GM04504 (cell line): ENCODE measurements at places on chromosomes 12 and 14.

DNA sequence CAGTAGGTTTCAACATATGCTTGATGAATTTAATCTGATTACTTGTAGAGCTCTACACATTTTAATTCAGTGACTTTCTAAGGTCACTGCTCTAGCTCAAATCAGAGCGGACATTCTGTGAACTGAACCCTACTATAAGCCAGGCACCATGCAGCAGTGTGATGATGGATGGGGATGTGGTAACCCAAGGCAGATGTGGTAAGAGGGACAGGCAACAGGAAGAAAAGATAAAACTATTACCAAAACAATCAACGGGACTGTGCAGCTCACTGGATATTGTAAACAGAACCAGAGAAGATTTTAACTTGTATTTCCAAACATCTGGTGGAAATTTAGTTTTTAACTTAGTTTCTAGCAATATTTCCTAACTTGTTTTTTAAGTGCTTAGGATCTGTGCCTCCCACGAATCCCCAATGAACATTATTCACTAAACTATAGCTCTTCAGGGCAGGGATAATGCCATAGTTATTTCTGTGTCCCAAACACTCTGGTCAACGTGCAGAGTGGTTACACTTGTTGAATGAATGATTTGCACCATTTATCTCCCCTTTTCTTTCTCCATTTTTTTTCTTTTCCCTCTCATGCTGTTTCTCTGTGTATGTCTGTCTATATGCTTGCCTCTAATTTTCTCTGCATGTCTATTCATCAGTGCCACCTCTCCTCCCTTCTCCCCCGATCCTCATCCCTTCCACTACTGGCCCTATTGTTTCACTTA is 3.0 kb downstream of the ERO1A start:
- DNase-seq, result peak; percentile 40

- DNase-seq, result peak; percentile 63
These were observed 210.2 kb downstream of the PTPRO start for GRCh38 chr12:15532364-15532977.

DNA sequence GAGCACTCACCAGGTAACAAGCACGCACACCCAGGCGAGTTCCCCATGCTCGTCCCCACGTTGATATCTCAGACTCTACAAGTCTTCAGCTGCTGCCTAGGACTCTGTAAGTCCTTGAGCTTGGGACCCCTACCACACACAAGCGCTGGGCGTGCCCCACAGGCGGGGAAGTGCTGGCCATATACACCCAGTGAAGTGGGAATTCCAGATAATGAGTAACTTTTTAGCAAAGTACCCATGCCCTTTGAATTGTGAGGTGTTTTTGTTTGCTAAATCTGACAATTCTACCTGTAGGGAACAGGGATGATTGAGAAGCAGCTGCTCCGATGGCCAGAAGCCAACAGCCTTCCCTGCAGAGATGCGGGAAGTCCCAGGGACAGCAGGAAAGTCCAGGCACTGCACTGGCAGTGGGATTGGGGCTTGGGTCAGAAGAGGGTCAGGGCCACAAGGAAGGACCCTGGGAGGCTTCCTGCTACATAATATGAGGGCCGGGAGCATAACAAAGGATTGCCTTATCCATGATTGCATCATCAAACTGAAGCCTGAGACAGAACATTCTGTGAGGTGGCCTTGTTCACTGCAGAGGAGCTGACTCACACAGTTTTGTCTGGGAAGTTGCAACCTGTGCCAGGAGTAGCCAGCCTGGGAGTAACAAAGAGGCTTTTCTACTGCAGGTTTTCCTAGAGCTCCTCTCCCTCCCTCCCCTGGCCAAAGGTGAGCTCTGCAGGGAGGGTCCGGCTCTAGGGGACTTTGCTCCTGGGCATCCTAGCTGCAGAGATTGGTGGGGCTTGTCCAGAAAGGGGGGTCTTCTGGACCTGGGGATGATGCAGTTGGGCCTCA is 13.2 kb upstream of the SERPINA3 start:
- DNase-seq, result peak; percentile 87

DNA sequence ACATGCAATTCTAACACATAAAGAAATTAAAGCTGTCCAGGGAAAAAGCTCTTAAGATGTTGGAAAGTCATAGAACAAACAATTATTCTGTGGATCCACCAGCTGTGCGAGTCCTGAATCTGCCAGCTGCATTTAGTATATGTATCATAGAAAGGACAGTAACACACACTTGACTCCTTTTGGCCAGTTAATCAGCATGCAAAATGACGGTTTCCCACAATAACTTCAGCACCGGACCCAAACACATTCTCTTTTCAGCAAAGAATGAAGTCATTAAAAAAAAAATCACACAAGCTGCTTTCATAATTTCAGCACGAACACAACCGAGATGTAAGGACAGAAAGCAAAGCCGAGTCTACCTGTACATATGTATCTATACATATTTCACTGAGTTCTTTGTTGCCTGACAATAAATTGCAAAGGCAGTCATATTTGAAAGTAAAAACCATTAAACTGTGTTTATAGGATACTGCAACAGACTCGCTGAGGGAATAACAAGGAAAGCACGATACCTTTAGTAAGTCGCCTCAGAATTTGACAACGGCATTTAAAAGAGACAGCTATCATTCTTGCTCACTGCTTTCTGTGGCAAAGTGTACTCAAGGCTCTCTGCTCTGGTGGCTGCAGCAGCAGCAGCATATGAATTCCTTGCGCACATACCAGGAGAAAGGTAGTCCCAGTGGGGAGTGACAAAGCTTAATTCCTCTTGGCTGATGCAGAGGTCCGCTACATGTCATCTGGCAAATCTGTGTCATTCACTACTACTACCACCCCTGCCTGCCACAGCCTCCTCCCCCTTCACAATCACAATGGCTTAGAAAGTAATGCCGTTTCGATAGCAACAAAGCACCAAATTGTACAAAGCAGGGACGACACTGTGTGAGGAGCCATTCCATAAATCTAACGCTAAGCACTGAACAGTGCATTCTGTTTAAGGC is at the start of gene GRIP1:
GRIP1 (minus strand) TSS at position 739 of the 938 bp plus-strand sequence; CDS start at position 567, 172 bp downstream.
- no peak for DNase-seq

DNA sequence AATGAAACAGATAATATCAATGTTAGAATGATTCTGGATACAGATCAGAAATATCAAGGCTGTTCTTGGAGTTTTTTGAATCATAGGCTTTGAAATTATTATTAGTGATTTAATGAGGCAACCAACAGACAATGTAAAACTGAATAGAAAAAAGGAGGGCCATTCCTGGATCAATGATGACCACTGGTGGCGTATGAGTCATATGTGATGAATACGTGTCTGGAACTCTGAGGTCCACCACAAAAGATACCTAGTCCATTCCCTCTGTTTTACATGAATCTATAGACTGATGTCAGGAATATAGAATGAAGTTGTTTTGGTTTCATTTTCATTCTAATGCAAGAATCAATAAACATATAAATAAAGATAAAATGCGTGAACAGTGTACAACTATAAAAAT is 78.3 kb upstream of the RTL1 start:
- no peak for DNase-seq

DNA sequence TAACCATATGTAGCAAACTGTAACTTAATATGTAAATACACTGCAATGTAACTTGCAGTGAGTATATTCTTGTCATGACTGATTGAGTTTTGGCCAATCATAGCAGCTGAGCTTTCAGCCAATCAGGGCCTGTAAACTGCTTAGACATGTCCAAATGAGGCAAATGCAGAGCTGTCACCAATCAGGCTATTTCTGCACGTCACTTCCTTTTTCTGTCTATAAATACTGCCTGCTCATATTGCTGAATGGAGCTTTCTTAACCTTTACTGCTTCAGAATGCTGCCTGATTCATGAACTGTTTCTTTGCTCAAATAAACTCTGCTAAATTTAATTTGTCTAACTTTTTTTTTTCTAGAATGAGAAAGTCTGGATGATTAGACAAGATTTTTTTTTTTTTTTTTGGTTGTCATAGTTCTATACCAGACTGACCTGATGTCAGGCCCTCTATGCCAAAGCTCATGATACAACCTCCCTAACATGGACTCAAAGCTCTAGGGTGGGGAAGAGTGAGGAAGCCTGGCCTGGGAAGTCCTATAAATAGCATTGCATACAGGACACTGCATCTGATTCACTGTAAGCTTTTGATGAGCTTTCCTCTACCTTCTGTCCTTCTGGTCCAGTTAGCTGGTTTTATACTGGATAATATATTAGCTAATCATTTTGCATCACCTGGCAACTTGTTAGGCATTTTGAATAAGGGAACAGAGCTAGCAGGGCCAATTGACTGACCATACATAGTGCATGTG is 12.0 kb downstream of the MGP start:
- no peak for DNase-seq

- no peak for DNase-seq
These were observed 17.4 kb downstream of the FMNL3 start for GRCh38 chr12:49689785-49690184.

- no peak for DNase-seq
These were observed 91.3 kb upstream of the DNM1L start for GRCh38 chr12:32587581-32588495.

- no peak for DNase-seq
These were observed 24.7 kb upstream of the GPR132 start for GRCh38 chr14:105089746-105090492.

DNA sequence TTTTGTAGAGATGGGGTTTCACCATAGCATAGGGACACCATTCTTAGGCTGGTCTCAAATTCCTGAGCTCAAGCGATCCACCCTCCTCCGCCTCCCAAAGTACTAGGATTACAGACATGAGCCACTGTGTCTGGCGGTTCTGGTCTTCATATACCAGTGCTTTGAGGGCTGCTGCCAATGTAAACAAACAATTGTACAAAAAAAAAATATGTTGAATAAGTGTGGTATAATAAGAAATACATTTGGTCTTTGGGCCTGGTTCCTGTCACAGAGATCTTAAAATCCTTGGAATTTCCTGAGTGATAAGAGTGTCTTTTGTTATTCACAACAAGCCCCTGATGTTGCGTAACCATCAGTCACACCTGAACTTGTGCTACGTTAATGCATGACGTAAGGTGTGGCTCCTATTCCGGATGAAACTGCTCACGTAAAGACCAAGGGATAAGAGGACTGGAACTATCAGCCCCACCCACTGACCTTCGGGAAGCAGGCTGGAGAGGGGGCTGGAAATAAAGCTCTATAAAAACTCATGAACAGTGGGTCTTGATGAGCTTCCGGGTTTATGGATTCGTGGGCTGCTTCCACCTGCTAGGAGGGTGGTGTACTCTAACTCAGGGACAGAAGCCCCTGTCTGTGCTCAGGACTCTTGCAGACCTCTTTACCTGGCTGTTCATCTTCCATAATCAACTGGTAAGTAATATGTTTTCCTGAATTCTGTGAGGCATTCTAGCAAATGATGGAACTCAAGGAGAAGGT is 16.5 kb upstream of the RIMKLB start:
- DNase-seq, result no peak

- DNase-seq, result no peak
These were observed 6.0 kb downstream of the FBXW8 start for GRCh38 chr12:116916714-116917114.

GRCh38 chr12:122865268-122866231 is 30.3 kb downstream of the HIP1R start:
- DNase-seq, result no peak

DNA sequence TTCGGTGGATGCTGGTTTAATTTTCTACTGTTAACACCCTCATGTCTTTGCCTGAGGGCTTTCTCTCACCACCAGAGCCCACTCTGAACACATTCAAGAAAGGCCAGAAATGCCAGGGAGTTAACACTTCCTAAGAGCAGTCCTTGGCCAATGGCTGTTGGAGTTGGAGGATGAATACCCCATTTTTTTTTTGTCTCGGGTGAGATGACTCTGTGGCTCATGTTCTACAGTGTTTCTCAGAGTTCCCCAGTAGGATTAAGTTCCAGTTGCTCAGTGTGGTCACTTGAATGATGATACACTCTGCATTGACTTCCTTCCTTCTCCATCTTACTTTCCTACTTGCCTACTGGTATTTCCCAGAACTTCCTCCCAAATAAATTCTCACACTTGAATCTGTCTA is 65.8 kb downstream of the FOS start:
- DNase-seq, result no peak

- DNase-seq, result no peak
These were observed 562 bp downstream of the EAPP start for GRCh38 chr14:34538871-34539406.

- no peak for DNase-seq
These were observed 22.1 kb upstream of the KIF26A start for GRCh38 chr14:104116288-104116755.

GRCh38 chr12:92747151-92747550 is 44.4 kb downstream of the PLEKHG7 start:
- DNase-seq, result no peak

DNA sequence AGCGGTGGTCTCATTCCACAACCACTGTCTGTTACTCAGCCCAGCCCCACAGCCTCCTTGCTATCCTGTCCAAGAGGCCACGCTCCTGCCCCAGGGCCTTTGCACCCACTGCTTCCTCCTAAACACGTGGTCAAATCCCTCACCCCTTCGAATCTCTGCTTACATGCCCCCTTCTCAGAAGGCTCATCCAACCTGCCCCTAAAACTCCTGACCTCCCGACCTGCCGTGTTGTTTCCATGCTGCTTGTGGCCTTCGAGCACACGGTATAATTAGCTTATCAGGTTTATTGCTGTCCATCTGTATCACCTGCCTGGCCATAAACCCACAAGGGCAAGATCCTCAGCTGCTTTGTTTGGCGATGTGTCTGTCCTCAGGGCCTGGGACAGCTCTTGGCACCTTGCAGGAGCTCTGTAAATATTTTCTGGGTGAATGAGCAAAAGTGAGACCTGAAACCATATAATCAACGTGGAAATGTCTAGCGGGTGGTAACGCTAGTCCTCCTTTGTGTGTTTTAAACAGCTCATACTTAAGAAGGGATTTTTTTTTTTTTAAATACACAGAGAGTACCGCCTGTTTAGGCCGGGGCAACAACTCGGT is 36.0 kb downstream of the SCARB1 start:
- DNase-seq, result no peak

DNA sequence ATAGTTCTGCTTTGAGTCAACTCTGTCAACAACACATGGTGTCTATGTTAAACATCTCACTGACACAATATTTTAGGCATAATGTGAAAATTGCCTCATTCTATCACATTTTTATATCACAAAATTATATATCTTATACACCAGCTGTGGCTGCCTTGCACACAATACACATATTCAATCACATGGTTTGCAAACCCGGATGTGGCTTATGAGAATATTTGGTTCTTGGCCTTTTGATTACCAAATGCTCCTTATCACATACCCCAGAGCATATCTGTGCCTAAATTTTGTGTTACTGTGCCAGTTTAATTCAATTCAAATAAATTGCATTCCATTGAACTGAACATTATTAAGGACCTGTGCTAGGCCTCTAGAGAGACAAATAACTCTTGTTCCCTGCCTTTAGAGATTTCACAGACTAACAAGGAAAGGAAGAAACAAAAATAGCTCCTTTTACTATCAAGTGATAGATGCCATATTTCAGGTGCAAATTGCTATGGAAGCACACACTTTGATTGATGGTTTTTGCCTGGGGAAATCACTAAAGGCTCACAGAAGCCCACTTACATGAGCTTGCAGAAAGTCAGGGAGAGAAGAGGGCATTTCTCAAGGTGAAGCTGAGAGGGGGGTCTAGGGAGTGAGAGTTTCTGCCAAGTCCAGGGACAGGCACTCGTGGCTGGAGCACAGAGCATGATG is 63.4 kb downstream of the PPP1R36 start:
- no peak for DNase-seq

- no peak for DNase-seq
These were observed 178.1 kb downstream of the ACSS3 start for GRCh38 chr12:81255947-81256346.

GRCh38 chr14:38527502-38527878 is 271.6 kb upstream of the CLEC14A start:
- no peak for DNase-seq

GRCh38 chr12:127012109-127012508 is 1254.9 kb upstream of the TMEM132C start:
- no peak for DNase-seq
